ENCODE measurements at places on chromosomes 6 and 20.

DNA sequence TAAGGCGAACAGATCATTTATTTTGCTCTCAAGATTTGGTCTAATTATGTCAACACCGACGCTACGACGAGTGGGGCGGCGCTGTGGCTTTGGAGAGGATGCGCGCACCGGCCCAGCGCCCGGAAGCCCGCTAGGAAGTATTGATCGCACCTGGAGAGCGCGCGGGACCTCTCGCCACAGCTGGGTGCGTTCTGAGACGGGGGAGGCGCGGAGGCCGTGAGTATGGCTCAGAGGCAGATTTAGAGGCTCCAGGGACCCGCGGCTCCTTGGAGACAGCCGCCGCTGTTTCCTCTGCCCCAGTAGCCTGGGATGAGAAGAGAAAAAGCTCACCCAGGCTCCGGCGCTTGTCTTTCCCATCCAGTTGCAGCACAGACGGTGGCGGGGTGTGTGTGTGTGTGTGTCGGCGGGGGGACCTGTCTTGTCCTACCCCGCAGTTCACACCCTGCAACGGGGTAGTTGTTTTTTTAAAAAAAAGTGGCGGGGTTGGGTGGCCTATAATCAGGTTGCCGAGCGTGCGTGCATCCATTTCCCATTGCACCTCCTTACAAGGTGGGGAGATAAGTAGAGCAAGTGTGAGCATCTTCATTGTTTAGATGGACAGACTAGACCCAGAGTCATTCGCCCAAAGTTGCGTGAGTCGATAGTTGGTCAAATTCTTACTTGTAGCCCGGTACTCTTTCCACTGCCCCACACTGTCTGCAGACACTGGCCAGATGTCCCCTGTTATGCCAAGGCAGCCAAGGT, 11.2 kb downstream of the TFAP2D start:
- H3K4me1 ChIP-seq, result peaks cover 6% of the 10 kb centered on the region
- no peak for DNase-seq
- peaks cover 2% of the 10 kb centered on the region for H3K36me3 ChIP-seq
- peaks cover 45% of the 10 kb centered on the region for H3K27me3 ChIP-seq
- H3K4me3 ChIP-seq, result no peak overlapping the region

- no peaks in the 10 kb centered on the region for H3K36me3 ChIP-seq
- no peak overlapping the region for H3K4me3 ChIP-seq
- no peak for DNase-seq
- H3K27ac ChIP-seq, result no peak overlapping the region
- H3K4me1 ChIP-seq, result no peaks in the 10 kb centered on the region
These were observed 90.8 kb upstream of the AFDN start for GRCh38 chr6:167735951-167736288.

DNA sequence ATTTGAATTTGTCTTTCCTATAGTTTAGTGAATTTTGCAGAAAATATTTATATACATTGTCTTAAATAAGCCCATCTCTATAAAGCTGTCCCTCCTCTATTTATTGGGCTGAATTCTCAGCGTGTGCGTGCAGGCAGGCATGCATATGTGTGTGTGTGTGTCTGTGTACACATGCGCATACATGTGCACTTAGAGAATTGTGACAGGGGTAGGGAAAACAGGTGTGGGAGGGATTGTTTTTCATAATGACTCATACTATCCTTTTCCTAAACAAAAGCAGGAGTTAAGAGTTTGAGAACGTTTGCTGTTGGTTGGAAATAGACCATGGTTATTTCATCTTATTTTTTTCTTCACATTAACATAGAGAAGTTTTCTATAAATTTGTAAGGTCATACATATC, 43.4 kb upstream of the FABP7 start:
- no peak overlapping the region for H3K4me3 ChIP-seq
- H3K4me1 ChIP-seq, result no peaks in the 10 kb centered on the region

- no peak for DNase-seq
- no peaks in the 10 kb centered on the region for H3K27me3 ChIP-seq
- no peak overlapping the region for H3K27ac ChIP-seq
- no peaks in the 10 kb centered on the region for H3K36me3 ChIP-seq
- no peaks in the 10 kb centered on the region for H3K4me1 ChIP-seq
These were observed 391.6 kb downstream of the ADGRB3 start for GRCh38 chr6:69026715-69027114.

DNA sequence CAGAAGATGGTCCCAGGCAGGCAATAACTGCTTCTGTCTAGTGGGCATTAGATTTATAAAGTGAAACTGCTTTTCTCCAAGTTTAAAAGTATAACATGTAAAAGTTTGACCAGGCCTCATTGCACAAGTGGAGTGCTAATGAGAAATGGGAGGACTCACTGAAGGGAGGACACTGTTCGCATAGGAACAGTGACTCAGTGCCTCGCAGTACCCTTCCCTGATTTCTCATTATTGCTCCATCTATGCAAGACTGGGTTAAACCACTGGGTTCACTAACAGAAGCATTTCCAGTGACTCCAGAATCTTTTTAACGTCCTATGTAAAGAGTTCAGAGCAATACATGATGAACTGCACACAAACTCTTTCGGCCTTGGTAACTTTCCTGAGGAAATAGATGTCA, 79.6 kb downstream of the PCSK2 start:
- H3K27me3 ChIP-seq, result peaks cover 2% of the 10 kb centered on the region
- H3K27ac ChIP-seq, result no peak overlapping the region
- no peaks in the 10 kb centered on the region for H3K4me1 ChIP-seq
- no peak overlapping the region for H3K4me3 ChIP-seq

DNA sequence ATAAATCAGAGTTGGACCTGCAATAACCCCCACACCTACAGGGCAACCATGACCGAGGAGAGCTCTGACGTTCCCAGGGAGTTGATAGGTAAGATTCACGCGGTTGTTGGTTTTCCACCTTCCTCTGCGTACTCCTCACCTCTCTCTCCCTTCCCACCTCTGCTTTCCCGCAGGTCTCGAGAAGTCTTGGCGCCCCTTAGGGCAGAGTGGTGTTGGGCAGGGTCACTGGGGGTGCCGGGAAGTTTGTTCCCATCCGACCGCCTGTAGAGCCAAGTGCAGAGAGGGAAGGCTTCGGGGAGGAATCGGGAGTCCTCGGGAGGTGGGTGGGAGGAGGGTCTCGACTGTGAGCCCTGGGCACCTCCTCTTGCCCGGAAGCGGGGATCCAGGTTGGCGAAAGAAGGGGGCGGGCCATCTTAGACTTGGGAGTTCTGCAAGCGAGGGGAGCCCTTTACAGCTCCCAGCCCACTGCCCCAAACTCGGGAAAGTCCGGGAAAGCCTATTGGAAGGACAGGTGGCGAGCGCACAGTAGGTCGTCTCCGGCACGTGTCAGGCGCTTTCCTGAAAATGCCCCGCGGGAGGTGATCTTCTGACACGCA, 672 bp downstream of the CARMIL1 start:
- peaks cover 20% of the 10 kb centered on the region for H3K4me1 ChIP-seq
- H3K27ac ChIP-seq, result no peak overlapping the region
- peak overlapping the region; percentile 76 for H3K4me3 ChIP-seq

- H3K27ac ChIP-seq, result no peak overlapping the region
- peaks cover 4% of the 10 kb centered on the region for H3K4me1 ChIP-seq
- no peak overlapping the region for H3K4me3 ChIP-seq
- no peaks in the 10 kb centered on the region for H3K27me3 ChIP-seq
- peak; percentile 70 for DNase-seq
These were observed 209.7 kb downstream of the FARS2 start for GRCh38 chr6:5471044-5471443.

- no peak overlapping the region for H3K27ac ChIP-seq
- no peak for DNase-seq
- no peaks in the 10 kb centered on the region for H3K36me3 ChIP-seq
- no peaks in the 10 kb centered on the region for H3K27me3 ChIP-seq
- H3K4me1 ChIP-seq, result no peaks in the 10 kb centered on the region
These were observed 5.4 kb downstream of the R3HDML start for GRCh38 chr20:44342248-44342647.

GRCh38 chr6:123619156-123619555, 17.6 kb downstream of the TRDN start:
- DNase-seq, result no peak
- no peak overlapping the region for H3K4me3 ChIP-seq
- no peak overlapping the region for H3K27ac ChIP-seq
- no peaks in the 10 kb centered on the region for H3K36me3 ChIP-seq
- no peaks in the 10 kb centered on the region for H3K4me1 ChIP-seq

DNA sequence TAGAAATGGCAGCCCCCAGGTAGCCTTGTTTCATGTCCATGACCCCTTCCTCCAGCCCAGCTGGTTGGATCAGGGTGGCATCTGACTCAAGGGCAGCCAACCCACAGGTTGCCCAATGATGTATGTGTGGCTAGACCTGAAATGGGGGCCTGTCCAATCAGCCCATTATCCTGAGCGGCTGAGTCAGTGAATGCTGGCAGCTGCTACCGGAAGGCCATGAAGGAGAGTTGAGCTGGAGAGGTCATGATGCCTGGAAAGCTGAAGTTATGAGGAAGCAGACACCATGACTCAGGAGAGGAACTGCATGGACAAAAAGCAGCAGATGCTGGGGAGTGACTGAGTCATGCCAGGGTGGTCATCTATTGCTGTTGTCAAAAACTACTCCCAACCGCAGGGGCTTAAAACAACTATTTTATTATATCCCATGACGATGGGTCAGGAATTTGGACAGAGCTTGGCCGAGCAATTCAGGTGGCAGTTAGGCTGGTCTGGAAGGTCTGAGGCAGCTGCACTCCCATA, 67.3 kb downstream of the MDGA1 start:
- no peaks in the 10 kb centered on the region for H3K36me3 ChIP-seq
- no peak overlapping the region for H3K27ac ChIP-seq
- DNase-seq, result no peak
- no peaks in the 10 kb centered on the region for H3K4me1 ChIP-seq
- H3K4me3 ChIP-seq, result no peak overlapping the region
- peaks cover 21% of the 10 kb centered on the region for H3K27me3 ChIP-seq

- peaks cover 9% of the 10 kb centered on the region for H3K27me3 ChIP-seq
- no peaks in the 10 kb centered on the region for H3K36me3 ChIP-seq
- H3K4me1 ChIP-seq, result no peaks in the 10 kb centered on the region
These were observed 1302.1 kb upstream of the GJE1 start for GRCh38 chr6:140830666-140831065.

- H3K4me3 ChIP-seq, result no peak overlapping the region
- H3K4me1 ChIP-seq, result peaks cover 4% of the 10 kb centered on the region
- no peaks in the 10 kb centered on the region for H3K36me3 ChIP-seq
- DNase-seq, result no peak
These were observed 8.0 kb downstream of the JAG1 start for GRCh38 chr20:10665791-10666190.

DNA sequence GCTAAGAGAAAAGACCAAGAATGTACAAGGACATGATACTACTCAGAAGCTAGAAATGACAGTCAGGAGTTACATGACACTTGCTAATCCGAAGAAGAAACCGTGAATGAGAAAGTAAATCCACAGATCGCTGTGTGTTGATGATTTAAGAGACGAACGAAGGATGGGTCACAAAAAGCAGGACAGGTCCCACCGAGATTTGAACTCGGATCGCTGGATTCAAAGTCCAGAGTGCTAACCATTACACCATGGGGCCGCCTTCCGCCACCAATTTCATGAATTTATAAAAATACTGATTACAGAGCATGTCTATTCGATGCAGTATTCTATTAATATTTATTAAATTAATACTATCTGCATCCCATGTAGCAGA, 54.0 kb upstream of the BTN3A2 start:
- peak; percentile 64 for DNase-seq
- H3K4me3 ChIP-seq, result peak overlapping the region; percentile 82
- peaks cover 60% of the 10 kb centered on the region for H3K4me1 ChIP-seq
- no peaks in the 10 kb centered on the region for H3K36me3 ChIP-seq
- H3K27ac ChIP-seq, result peak overlapping the region; percentile 85

GRCh38 chr20:56872620-56873458, 243.7 kb downstream of the TFAP2C start:
- H3K4me3 ChIP-seq, result no peak overlapping the region
- no peaks in the 10 kb centered on the region for H3K27me3 ChIP-seq

GRCh38 chr6:161498881-161499280, 225.0 kb upstream of the AGPAT4 start:
- H3K4me1 ChIP-seq, result no peaks in the 10 kb centered on the region
- DNase-seq, result no peak
- no peaks in the 10 kb centered on the region for H3K27me3 ChIP-seq
- H3K4me3 ChIP-seq, result no peak overlapping the region
- H3K27ac ChIP-seq, result no peak overlapping the region
- no peaks in the 10 kb centered on the region for H3K36me3 ChIP-seq

- no peak overlapping the region for H3K27ac ChIP-seq
- peaks cover 4% of the 10 kb centered on the region for H3K4me1 ChIP-seq
- no peak overlapping the region for H3K4me3 ChIP-seq
- no peak for DNase-seq
- H3K27me3 ChIP-seq, result no peaks in the 10 kb centered on the region
- H3K36me3 ChIP-seq, result peaks cover 3% of the 10 kb centered on the region
These were observed 37.9 kb downstream of the PTPRA start for GRCh38 chr20:2911200-2911599.

DNA sequence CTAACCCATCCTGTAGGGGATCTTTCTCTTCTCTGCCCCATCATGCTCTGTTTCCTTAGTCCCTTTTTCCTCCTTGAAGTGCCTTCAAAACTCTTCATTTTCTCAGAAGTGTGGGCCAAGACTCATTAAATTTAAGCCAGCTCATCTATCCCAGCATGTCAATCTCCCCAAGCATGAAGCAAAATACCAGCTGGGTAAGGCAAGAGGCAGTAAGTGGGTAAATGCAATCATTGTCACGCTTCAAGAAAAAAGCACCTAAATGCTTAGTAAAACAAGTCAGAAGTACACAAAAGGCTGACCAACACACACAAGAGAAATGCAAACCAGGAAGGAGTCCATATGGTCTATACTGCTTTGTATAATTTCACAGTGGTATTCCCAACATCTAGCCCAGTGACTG, 61.5 kb downstream of the COL12A1 start:
- H3K36me3 ChIP-seq, result no peaks in the 10 kb centered on the region
- H3K27me3 ChIP-seq, result peaks cover 1% of the 10 kb centered on the region
- H3K27ac ChIP-seq, result no peak overlapping the region
- H3K4me1 ChIP-seq, result no peaks in the 10 kb centered on the region

GRCh38 chr6:55726144-55726543, 147.2 kb upstream of the HMGCLL1 start:
- H3K27me3 ChIP-seq, result no peaks in the 10 kb centered on the region
- no peak for DNase-seq
- H3K4me3 ChIP-seq, result no peak overlapping the region
- no peak overlapping the region for H3K27ac ChIP-seq
- H3K4me1 ChIP-seq, result no peaks in the 10 kb centered on the region

DNA sequence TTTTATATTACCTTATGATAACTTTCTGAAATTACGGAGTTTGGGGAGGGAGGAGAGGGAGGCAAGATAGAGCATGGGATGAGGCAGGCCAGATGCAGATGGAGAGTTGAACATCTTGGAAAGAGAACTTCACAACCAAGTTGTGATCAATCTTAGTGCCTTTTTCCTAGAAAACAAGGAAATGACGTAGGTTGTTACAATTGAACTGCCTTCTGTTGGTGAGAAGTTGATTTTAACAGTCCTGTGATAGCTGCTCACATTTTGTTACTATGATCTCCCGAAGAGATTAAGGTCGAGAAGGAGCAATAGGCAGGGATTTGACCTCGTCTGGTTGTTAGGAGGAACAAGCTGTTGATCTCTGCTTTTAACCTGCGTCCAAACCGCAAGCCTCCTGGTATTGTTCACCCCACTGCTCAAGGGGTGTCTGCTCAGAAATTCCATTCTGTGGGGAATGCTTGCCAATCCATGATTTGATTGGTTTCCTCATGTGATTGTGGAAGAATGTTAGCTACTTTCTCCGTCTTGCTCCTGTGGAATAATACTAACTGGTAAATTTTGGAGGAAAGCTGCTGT, 35.1 kb downstream of the TIAM2 start:
- H3K4me1 ChIP-seq, result no peaks in the 10 kb centered on the region
- H3K36me3 ChIP-seq, result no peaks in the 10 kb centered on the region
- no peak overlapping the region for H3K4me3 ChIP-seq
- no peak for DNase-seq
- no peak overlapping the region for H3K27ac ChIP-seq
